SW480 (cell line): ENCODE measurements at places on chromosomes 1 and 21.
A peak's percentile ranks its signal among the peaks of the same experiment; 100 is the strongest.

DNA sequence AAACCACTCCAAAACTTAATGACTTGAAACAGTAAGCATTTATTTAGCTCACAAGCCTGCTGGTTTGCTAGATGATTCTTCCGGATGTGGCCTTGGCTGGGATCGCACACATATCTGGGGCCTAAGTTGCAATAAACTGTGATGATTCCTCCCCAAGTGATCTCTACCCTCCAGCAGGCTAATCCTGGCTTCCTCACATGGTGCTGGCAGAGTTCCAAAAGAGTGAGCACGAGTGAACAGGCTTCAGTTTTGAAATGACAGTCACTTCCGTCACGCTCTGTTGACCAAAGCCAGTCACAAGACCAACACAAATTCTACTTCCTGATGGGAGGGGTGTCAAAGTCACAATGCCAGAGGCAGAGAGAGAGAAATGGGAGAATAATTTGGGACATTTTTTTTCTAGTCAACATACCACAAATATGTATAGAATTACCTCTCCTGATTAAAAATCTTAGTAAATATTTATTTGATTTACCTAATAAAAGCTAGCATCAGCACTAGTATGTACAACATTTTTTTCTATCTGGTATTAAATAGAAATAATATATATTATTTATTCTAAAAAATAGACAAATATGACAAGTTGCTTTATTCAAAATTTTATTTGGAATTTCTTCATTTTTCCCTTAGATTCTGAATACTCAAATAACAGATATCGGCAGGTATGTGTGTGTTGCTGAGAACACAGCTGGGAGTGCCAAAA is 292.7 kb downstream of the TPR start:
- peak; percentile 78 for DNase-seq

GRCh38 chr21:44897326-44898010 is 23.2 kb downstream of the ITGB2 start:
- DNase-seq: peak; percentile 47

DNA sequence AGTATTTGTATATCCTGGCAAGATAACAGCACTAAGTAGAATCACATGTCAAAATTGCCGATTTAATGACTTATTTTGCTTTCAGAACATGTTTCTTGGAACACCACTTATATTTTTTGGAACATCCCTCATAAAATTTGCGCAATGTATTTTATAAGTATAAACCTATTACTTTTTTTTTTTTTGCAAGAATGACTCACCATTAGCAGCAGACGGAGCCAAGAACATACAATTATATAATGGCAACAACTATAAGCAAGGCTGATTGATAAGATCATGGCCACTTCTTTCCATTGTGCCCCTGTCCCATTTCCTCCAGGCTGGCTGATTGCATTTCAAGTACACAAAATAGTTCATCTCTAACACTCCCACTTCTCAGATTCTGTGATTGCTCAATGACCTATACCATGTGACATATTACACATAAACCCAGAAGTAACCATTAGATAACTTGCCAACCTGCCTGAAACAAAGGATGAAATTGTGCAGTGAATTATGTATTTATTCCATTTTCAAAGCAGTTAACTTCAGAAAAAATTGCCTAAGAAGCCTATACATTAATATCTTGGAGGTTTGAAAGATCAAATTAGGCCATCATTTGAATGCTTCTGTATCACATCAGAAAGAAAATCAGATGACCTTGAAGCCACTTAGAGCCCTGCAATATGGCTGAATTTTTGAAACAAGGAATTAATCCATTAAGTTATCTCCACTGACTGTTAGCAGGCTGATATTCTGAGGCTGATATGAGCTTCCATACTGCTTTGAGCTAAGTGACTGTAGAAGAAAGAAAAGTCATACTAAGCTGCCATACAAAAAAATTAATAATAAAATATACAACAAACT is 77.8 kb upstream of the PRMT6 start:
- DNase-seq: no peak

GRCh38 chr1:14514739-14515138 is 83.7 kb upstream of the KAZN start:
- no peak for DNase-seq

GRCh38 chr1:193971595-193971994 is 785.2 kb upstream of the B3GALT2 start:
- no peak for DNase-seq
